ENCODE measurements at places on chromosomes 6 and 20. TPM values are rescaled to one million over a fixed set of nuclear protein-coding genes. Genes with fewer than 3 reads are reported as not detected.

GRCh38 chr6:32426338-32426737 is 13.3 kb upstream of the HLA-DRA start:
- DNase-seq: no peak

- no peak for DNase-seq
Measured at GRCh38 chr6:33202799-33203198, 1.7 kb upstream of the HSD17B8 start.

GRCh38 chr6:71349976-71350615 is 61.5 kb downstream of the OGFRL1 start:
- DNase-seq: peak; percentile 51

DNA sequence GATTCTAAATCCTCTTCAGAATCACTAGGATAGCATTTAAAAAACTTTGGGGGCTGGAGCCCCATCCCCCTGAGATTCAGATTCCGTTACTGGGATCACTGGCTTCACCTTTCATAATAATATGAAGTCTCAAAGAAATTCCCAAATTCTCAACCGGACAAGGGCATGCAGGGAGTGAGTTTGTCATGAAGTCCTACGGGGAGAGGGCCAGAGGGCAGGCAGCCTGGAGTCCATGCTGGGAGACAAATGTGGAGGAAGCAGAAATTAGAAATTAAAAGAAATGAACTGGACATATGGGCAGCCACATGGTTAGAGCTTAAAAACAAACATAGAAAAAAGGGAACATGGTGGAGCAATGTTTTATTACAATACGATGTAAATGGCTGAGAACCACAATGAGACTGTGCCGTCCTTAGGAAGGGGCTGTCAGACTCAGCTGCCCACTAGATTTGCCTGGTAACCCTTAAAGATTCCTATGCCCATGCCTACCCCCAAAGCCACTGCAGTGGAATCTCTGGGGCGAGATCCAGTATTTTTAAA is 142.6 kb downstream of the CEBPB start:
- DNase-seq: no peak

DNA sequence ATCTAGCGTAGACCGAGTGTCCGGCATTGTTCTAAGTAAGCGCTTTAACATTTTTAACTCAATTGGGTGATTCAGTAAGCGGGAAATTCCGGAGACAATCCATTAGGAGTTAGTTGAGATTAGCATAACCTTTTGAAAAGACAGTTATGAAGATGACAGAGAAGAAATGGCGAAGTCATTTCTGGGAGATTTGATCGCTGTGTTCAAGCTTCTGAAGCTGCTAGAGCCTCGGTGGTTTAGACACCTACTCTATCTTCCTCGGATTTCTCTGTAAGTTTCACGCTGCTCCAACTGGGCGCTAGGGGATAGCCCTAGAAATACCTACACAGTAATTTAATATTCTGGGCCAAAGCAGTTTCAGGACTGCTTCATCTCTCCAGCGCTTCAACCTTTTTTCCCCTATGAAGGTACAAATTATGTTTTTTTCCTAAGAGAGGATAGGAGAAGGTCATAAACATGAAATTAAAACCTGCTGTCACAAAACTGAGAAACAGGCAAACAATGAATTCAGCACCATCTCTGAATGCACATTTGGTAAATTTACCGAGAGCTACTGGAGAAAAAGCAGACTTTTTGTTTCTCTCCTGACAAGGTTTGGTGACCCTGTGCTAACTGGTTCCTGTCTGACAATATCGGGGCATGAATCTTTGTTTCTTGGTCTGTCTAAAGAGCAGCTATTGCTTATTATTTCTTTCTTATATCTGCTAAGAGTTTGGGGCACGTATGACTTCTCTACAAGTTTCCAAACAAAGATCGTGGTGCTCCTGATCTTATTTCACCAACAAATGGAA is 22.4 kb downstream of the ZNF311 start:
- peak; percentile 43 for DNase-seq

- no peak for DNase-seq
Measured at GRCh38 chr20:63351811-63352591, 9.1 kb downstream of the CHRNA4 start.

GRCh38 chr6:109456111-109456583 is 575 bp upstream of the MICAL1 start:
- no peak for DNase-seq

DNA sequence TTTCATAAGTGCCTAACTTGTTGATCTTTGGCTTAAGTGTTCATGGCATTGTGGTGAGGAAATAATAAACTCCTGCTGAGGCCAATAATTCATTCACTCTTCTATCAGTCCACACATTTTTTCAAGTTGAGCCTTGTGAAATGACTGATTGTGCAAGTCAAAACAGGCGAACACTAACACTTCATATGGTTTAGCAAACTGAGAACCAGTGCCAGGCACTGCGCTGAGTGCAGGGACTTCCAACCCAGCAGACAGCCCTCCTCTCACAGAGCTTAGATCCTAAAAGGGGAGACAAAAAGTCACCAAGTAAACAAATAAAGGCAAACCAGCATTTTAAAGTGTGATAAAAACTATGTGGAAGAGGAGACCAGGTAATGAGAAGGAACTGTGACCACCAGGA is 435.0 kb downstream of the PTPRT start:
- DNase-seq: no peak

- DNase-seq: peak; percentile 67
Measured at GRCh38 chr20:44572551-44573500, 9.6 kb upstream of the PKIG start.

GRCh38 chr20:48538856-48539255 is 288.9 kb downstream of the PREX1 start:
- DNase-seq: no peak

DNA sequence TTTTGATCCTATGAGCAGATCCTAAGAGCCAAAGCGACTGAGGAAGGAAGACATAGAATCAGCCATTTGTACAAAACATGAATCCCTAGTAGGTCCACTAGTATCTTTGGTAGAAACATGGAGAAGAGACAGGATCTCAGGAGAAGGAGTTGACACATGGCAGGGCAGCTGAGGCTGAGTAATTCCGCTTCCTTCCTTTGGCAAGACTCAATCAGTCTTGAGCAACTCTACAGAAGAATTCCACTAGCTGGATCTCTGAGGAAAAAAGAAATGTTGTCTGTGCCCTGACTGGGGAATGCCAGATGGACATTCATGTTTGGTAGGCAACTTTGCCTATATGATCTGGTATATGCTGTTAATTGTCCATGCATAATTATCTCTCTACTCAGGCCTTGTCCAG is 35.3 kb downstream of the ESR1 start:
- DNase-seq: no peak

DNA sequence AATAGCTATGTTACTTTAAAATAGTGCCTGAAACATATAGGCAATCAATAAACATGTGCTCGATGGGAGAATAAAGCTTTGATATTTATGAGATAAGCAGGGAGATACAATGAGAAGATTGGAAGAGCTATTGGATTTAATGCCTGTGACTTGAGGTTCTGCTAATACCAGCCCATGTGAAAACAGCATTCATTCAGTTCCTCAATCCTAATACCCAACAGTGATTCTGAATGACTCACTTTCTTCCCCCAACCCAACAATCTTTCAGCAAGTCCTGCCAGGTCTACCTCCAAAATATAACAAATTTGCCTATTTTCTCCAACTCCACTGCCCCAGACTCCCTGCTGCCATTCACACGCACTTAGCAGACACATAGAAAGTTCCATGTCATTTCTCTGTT is 26.6 kb upstream of the KLHL31 start:
- no peak for DNase-seq

- peak; percentile 69 for DNase-seq
Measured at GRCh38 chr6:166032366-166033200, 135.1 kb downstream of the TBXT start.

- DNase-seq: no peak
Measured at GRCh38 chr6:169420912-169421543, 167.4 kb upstream of the THBS2 start.

- no peak for DNase-seq
Measured at GRCh38 chr20:53735536-53736050, 142.0 kb upstream of the ZNF217 start.

- DNase-seq: no peak
Measured at GRCh38 chr20:11905460-11906179, 12.1 kb upstream of the BTBD3 start.

The ZNF76 gene
- total RNA-seq: 56.1 TPM

The TAAR6 gene
- not detected for total RNA-seq

The CD93 gene
- 49.1 TPM for total RNA-seq

The PHF3 gene
- total RNA-seq: 65.8 TPM

The ARG1 gene
- 1.3 TPM for total RNA-seq

The SLC22A2 gene
- 0.21 TPM for total RNA-seq
